ENCODE measurements at places on chromosomes 5 and 9.

- DNase-seq = no peak
These were observed 619.6 kb upstream of the ADAMTS16 start for GRCh38 chr5:4520559-4520958.

DNA sequence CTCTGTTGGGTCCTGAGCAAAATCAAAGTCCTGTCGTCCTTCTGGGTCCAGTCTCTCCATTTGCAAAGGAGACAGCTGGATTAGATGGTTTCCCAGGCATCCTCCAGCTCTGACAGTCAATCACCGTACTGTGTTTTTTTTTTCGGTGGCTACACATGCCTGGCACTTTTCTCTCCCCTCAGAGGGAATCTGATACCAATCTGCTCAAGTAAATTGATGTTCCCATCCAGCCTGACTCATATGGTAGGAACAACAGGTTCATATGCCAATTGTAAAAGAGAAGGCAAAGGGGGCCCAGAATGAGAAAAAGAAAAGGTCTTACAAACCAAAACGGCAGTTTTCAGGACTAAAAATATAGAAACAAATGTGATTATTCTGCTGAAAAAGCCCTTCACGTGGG, 1.2 kb downstream of the FBXO10 start:
- DNase-seq = no peak

- no peak for DNase-seq
These were observed 696 bp downstream of the ZFP62 start for GRCh38 chr5:180860273-180860886.

DNA sequence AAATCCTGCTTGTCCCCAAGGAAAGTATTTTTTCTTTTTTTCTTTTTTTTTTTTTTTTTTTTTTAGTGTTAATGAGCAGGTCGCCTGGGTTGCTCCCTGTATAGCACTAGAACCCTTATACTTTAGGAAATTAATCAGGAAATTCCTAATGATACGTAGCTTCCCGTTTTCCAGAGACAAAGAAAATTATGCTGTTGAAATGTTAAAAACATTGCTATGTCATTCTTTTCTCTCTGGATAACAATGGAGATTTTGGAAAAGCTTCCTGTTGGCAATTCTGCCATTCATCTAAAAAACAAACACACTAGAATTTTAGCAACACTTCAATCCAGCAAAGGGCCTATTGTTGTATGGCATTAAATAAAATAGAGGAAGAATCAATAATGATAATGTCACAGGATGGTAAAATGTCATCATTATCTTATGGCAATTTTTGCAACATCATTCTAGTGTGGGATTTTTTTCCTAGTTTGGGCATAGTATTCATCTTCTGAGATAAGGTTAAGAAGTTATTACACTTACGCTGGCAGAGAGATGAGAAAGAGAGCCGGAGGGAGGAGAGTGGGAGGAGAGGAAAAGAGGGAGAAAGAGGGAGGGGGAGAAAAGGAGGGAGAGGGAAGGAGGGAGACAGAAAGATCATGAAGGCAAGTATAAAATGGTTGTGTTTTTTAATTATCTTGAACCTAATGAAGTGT, 315.8 kb upstream of the PDE4D start:
- DNase-seq = no peak

GRCh38 chr5:74588415-74588814, 52.1 kb downstream of the ENC1 start:
- DNase-seq = no peak

GRCh38 chr5:24819841-24820240, 175.1 kb upstream of the CDH10 start:
- DNase-seq = no peak

DNA sequence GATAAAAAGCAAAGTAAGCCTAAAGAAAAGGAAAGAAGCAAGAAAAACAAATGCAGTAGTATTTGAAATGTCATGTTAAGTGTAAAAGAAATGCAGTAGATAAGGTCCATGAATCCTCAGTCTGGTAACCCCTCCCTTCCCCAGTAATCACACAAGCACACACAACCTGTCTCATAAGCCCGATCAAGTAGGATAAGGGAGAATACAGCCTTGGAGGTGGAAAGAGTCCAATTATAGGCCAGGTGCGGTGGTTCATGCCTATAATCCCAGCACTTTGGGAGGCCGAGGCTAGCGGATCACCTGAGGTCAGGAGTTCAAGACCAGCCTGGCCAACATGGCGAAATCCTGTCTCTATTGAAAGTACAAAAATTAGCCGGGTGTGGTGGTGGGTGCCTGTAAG, 117.9 kb downstream of the GADD45G start:
- DNase-seq = no peak
